Bronchial smooth muscle cell (primary cell): ENCODE measurements at places on chromosomes 5 and 9. TPM values are rescaled to one million over a fixed set of nuclear protein-coding genes. Genes with fewer than 3 reads are reported as not detected.

STXBP1 gene
- total RNA-seq = 21.3 and 23.2 TPM in 2 replicates

C7 gene
- 0.26 and 0.79 TPM in 2 replicates for total RNA-seq

TAF11L10 gene
- not detected in 2 replicates for total RNA-seq

TMEFF1 gene
- 1.3 and 2.3 TPM in 2 replicates for total RNA-seq

SH3GL2 gene
- total RNA-seq = not detected in 2 replicates

MCTP1 gene
- total RNA-seq = 0.69 and 4.4 TPM in 2 replicates

SLC25A2 gene
- total RNA-seq = 0.32 TPM in 1 of 2 replicates, not detected in the other

RASGRF2 gene
- total RNA-seq = 6.1 and 12.0 TPM in 2 replicates

CDH9 gene
- total RNA-seq = not detected in 2 replicates

GPX8 gene
- 62.9 and 72.0 TPM in 2 replicates for total RNA-seq

PCDHGA2 gene
- total RNA-seq = 2.3 and 4.9 TPM in 2 replicates

GABRB2 gene
- total RNA-seq = not detected in 2 replicates

SLC12A7 gene
- total RNA-seq = 7.3 and 16.1 TPM in 2 replicates

NREP gene
- 19.7 and 20.7 TPM in 2 replicates for total RNA-seq

GNPDA1 gene
- 78.0 and 86.1 TPM in 2 replicates for total RNA-seq

GGTA1 gene
- total RNA-seq = under 0.01 TPM in 1 of 2 replicates, not detected in the other

CDKN2B-AS1 gene
- total RNA-seq = 5.6 and 7.7 TPM in 2 replicates

CKMT2 gene
- 1.3 and 3.6 TPM in 2 replicates for total RNA-seq

SLCO6A1 gene
- not detected in 2 replicates for total RNA-seq

PAX5 gene
- total RNA-seq = not detected in 2 replicates

LURAP1L gene
- 54.4 and 62.1 TPM in 2 replicates for total RNA-seq

RAD1 gene
- total RNA-seq = 31.7 and 33.4 TPM in 2 replicates

GABRA6 gene
- total RNA-seq = not detected in 2 replicates

DDX4 gene
- total RNA-seq = not detected in 2 replicates

PCDHGB4 gene
- total RNA-seq = 26.7 and 34.0 TPM in 2 replicates

FCN1 gene
- total RNA-seq = not detected in 2 replicates
